Hematopoietic multipotent progenitor cell treated with erythropoietin and hydrocortisone succinate and interleukin-3 and kit ligand, for 6 days (in vitro differentiated cells): ENCODE measurements at places on chromosomes 16 and 17.

DNA sequence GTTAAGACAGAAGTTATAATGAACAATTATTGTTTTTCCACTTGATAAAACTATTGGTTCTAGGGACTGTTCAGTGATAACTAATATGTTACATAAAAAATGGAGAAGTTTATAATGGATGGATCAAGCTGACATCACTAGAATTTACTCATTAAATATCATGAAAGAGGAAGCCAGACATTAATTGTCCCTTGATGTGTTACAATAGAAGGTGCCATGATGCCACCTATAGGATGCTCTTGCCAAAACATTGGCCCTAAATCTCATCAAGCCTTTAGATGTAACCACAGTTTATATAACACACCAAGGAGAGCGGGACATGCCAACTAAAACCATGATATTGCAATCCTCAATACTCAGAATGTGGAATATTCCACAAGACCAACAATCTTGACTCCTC lies 147.9 kb upstream of the MON1B start:
- peak; percentile 12 for DNase-seq

- peak; percentile 59 for DNase-seq
Measured at GRCh38 chr17:58387834-58388233, 29.5 kb downstream of the RNF43 start.

- DNase-seq: no peak
Measured at GRCh38 chr17:64386412-64387144, 4.1 kb downstream of the PECAM1 start.

GRCh38 chr17:38922538-38923297 lies 2.7 kb upstream of the LASP1NB start:
- peak; percentile 55 for DNase-seq

- no peak for DNase-seq
Measured at GRCh38 chr17:67680445-67681224, 37.1 kb upstream of the NOL11 start.

- DNase-seq: no peak
Measured at GRCh38 chr16:68360956-68361355, 50.1 kb downstream of the PRMT7 start.

- DNase-seq: no peak
Measured at GRCh38 chr16:75092777-75093176, 23.8 kb downstream of the LDHD start.

DNA sequence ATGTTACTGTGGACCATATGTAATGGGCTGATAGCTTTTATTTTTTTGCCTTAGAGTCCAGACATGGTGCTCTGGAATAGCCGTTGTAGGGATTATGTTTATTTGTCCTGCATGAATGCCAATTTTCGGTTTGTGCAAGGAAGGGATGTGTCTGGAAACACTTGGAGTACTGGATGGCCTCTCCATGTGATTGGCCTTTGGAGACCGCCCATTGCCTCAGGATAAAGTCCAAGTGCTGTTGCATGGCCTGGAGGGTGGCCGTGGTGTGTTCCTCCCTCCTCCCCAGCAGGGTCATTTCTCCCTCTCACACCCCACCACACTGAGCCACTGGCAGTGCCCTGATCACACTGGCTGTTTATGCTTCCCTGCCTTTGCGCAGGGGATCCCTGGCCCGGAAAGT lies 93.9 kb downstream of the MSI2 start:
- DNase-seq: no peak

GRCh38 chr16:54620197-54620596 lies 310.5 kb upstream of the IRX5 start:
- DNase-seq: no peak

GRCh38 chr17:39393736-39394135 lies 7.7 kb downstream of the FBXL20 start:
- peak; percentile 45 for DNase-seq

- DNase-seq: no peak
Measured at GRCh38 chr16:15966836-15967546, 17.6 kb downstream of the ABCC1 start.

- DNase-seq: no peak
Measured at GRCh38 chr16:67790071-67790470, 16.3 kb downstream of the RANBP10 start.

DNA sequence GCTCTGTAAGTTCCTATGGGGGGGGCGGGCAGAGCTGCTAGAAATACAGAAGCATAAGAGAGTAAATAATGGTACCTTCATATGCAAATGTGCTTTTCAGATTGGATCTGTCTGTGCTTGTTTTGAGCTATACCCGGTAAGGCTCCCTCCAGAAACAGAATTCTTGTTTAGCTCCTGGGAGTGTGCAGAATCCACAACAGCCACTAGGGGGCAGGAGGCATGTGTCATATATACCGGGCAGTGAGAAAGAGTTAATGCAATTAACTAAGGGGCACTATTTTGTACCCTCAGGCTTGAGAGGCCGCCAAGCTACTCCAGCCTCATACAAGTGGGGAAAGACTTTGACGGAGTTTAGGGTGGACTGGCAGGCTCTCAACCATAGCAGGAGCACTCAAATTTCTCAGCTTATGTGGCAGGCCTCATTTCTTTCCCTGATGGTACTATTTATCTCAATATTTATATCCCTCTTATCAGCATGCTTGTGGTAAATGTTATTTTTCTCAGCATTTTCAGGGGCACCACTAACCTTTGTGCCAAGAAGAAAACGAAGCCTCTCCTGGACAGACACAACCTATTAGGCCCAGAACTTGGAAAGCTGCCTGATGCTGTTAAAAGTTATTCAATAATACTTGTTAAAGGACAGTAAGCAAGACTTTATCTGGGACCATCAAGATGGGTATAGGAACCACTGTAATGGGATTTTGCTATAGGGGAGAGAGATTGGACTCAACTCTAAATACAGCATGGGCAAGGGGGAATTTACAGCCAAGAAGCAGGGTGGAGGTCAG lies 10.7 kb upstream of the CENPV start:
- DNase-seq: peak; percentile 92

- DNase-seq: no peak
Measured at GRCh38 chr17:73769479-73769878, 125.2 kb upstream of the SDK2 start.

DNA sequence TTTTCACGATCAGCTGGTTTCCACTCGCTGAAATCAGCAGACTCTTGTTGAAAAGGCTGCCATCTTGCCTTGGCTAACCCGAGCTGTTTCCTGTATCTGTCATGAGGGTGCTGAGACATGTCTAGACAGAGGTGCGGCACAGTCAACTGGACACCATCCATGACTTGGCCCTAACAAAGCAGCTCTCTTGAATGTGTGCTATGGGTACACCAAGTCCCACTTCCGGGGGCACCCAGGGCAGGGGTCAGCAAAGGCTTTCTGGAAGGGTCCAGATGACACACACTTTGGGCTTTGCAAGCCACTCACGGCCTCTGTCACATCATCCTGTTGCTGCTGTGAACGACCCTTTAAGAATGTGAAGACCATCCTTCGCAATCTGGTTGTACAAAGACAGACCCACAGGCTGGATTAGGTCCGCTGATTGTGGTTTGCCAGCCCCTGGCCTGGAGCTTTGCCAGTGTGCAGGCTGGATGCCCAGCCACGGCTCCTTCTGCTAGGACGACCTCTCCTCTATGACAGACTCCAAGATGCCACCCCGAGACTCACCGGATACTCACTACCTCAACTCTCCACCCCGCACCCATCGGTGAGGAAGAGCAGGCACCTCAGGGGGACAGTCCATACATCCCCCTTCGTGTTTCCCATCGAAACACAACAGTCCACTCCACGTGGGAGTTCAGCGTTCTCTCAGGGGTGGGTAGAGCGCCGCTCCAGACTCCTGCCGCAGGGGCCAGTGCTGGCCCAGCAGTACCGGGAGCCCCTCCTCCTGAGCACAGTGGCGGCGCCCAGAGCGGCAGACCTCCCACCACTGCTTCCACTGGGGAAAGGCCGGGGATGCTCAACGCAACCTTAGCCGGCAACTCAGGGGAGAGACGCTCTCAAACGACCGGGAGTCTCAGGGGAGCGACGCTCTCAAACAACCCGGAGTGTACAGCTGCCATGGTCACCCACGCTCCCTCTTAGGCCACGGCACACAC lies 123.5 kb downstream of the ANKRD11 start:
- no peak for DNase-seq

DNA sequence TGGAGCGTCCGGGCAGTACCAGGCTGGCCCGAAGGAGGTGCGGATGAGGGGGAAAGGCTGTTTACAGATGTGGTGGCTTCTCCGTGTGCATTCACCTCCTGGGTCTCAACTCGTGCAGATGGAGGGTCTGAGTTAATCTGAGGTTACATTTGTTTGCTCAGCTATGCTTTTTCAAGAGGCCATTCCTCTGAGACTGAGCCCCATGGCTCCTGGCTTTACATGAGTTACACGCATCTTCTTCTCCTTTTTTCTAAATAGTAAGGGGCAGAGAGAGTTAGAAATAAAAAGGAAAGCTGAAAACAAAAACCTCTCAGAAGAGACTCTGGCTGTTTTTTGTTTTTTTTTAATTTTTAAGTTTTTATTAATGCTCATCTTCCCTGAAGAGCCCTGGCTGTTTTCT lies 29.0 kb downstream of the IRF8 start:
- DNase-seq: no peak

DNA sequence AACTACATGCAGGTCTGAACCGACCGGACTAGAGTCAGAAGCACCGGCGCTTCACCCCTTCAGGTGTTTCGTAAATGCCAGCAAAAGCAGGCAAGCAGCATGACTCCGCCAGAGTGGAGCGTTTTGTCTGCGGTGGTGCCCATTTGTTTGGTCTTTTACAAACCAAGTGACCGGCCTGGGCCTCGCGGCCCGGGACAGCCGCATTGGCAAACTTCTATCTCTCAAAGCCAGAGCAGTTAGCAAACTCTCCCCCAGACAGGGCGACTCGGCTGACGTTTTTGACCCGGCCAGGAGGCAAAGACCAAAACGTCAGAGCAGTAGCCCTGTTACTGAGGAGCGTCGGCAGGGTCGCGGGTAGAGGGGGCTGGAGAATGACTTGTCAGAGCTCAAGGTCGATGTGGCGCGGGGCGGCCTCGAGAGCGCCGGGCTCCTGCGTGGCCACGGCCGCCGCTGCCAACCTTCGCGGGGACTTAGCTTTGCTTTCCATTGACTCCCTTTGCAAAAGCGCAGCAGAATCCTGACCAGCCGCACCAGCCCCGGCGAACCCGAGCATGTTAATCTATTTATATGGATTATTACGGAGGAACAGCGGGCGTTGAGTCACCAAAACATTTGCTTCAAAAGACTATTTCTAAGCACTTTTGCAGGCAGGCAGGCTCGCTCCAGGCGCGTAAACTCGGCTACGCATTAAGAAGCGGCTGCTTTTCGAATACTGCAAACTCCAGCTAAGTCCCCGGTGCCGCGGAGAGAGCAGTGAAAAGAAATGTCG lies 763 bp upstream of the SOX9 start:
- no peak for DNase-seq

GRCh38 chr16:74291577-74292208 lies 4.9 kb upstream of the PSMD7 start:
- peak; percentile 42 for DNase-seq

GRCh38 chr17:48704361-48705248 lies 17.7 kb downstream of the PRAC1 start:
- DNase-seq: no peak

DNA sequence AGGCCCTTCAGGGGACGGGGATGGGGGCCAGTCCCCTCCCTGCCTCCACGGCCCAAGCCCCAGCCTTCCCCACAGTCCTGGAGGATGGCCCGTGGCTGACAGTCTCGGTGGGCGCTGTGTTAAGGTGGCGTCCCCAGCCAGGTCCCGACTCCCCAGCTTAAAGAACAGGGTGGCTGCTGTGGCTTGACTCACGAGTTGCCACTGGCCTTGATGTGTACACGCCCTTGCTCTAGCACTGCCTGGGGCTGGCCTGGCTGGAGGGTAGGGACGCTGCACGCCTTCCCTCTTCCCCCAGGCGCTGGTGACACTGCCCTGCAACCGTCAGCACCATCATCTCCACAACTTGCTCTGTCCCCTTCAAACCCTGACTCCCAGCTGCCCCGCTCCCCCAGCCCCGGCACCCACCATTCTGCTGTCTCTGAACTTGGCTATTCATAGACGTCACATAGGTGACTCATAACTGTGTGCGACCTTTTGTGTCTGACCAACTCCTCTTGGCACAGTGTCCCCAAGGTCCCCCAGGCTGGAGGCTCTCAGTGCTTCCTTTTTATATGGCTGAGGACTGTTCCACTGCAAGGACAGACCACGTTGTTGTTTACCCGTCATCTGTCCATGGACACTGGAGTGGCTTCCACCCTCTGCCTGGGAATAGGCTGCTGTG lies 6.3 kb downstream of the GNPTG start:
- no peak for DNase-seq

DNA sequence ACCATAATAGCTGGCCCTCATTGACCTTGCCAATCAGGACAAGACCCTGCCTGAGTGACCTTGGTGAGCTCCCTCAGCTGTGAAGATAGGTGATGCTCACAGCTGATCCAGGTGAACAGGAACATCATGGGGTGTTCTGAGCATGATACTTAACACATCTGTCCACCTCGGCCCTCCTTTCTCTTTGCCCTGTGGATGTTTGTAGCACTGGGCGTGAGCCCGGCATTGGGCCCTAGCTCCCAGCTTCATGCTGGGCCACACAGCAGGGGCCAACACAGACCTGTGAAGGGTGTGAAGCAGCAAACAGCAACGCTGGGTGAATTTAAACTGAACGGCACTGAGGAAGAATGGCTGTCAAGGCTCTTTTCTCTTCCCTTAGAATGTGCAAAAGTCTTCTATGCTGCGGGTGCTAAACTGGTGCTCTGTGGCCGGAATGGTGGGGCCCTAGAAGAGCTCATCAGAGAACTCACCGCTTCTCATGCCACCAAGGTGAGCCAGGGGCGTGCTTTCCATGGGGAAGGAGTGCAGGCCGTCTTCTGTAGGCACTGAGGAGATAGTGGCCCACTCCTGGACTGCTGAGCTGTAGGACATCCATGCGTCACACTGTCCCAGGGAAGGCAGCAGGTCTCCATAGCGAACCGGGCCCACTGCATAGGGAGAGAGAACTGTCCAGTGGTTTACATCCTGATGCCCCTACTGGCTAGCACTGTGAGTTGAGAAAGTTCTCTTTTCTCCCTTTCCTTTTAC lies 35.9 kb downstream of the TMEM11 start:
- no peak for DNase-seq

DNA sequence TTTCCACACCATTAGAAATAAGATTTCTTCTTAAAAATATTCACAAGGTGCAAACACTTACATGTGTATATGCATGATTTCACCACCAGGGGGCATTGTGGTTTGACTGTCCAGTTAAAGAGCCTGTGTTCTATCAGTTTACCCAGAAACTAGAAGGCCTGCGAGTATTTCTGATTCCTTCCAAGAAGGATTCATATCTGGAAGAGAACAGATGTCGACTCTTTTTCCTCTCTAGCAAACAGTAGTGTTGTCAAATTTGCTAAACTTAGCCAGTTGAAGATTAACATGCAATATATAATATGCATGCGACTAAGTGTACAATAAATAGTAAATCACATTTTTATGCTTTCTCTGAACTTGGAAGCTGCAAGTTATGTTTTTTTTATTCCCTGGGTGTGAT lies 404.1 kb downstream of the WWOX start:
- peak; percentile 86 for DNase-seq
